ENCODE measurements at places on chromosomes 4 and X. TPM values are rescaled to one million over a fixed set of nuclear protein-coding genes. Genes with fewer than 3 reads are reported as not detected.

GRCh38 chr4:67465032-67465762 is 80.1 kb downstream of the CENPC start:
- no peak for DNase-seq

GRCh38 chr4:94356444-94356843 is 13.8 kb upstream of the HPGDS start:
- DNase-seq: no peak

GRCh38 chr4:6331018-6331417 is 61.4 kb downstream of the WFS1 start:
- DNase-seq: no peak

DNA sequence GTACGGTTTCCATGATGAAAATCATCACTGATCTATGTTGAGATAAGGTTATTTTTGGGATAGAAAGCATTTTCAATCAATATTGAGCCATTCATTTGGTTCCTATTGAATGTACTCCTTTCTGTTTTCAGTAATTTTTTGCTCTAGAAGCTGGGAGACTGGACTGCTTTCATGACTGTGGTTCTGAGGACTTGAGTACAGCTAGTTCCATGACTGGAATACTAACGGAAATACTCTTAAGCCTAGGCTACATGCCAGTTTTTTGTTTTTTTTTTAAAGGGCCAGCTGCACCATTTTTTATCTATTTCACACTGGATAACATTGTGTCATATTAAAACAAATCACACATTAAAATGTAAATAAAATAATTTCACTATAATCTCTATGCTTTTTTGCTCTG is 16.7 kb downstream of the PRR32 start:
- no peak for DNase-seq

GRCh38 chr4:144658903-144659302 is 12.9 kb downstream of the HHIP start:
- DNase-seq: no peak

Gene GABRB1
- not detected for polyA plus RNA-seq

Gene DOK7
- 6.3 TPM for polyA plus RNA-seq

Data from muscle of arm (tissue), 14 donors.